ENCODE measurements at places on chromosomes 16 and 17. TPM values are rescaled to one million over a fixed set of nuclear protein-coding genes. Genes with fewer than 3 reads are reported as not detected.

- DNase-seq: peak; percentile 39
These were observed 3.3 kb downstream of the SLC6A4 start for GRCh38 chr17:30232015-30232823.

- DNase-seq: no peak
These were observed 118.5 kb upstream of the CACNG5 start for GRCh38 chr17:66716236-66717026.

GRCh38 chr17:11178581-11178980 lies 62.4 kb upstream of the SHISA6 start:
- DNase-seq: no peak

DNA sequence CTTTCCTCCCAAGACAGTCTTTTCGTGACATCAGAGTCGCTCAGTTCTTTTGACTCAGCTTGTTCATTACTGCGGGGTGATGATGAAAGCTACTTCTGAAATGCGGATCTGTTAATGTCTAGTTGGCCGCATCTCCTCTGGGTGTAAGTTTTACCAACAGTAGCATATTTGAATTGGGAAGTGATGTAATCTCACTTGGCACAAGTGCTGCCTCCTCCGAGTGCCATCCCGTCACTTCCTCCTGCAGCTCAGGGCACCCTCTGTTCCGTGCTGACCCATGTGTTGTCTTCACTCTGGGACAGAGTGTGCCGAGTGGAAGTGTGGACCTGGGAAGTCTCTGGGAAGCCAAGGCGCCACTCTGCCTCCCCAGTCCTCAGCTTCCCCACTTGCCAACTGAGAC lies 8.9 kb downstream of the ADAD2 start:
- DNase-seq: peak; percentile 76

GRCh38 chr17:82238472-82239201 lies 9.8 kb downstream of the SLC16A3 start:
- DNase-seq: peak; percentile 98

DNA sequence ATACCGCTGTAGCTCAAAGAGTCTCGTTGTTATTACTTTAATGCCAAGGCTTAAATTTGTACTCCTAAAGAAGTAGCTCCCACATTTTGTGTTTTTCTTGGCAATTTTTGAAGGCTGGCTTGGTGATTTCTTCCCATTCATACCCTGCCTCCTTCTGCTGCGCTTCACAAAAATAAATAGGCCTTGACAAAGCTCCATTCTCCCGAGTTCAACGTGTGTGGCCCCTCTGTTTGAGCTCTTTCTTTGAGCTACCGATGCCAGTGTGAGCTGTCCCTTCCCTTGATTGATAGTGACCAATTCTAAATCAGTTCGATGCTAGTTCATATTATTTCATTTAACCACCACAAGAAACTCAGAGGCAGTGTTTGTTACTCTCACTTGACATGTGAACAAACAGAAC lies 96.8 kb downstream of the MAP2K6 start:
- no peak for DNase-seq

The KRTAP4-3 gene
- not detected for total RNA-seq

The ABCA9 gene
- total RNA-seq: 16.8 TPM

The WNT3 gene
- total RNA-seq: 0.88 TPM
